ENCODE measurements at places on chromosomes 12 and 14.

DNA sequence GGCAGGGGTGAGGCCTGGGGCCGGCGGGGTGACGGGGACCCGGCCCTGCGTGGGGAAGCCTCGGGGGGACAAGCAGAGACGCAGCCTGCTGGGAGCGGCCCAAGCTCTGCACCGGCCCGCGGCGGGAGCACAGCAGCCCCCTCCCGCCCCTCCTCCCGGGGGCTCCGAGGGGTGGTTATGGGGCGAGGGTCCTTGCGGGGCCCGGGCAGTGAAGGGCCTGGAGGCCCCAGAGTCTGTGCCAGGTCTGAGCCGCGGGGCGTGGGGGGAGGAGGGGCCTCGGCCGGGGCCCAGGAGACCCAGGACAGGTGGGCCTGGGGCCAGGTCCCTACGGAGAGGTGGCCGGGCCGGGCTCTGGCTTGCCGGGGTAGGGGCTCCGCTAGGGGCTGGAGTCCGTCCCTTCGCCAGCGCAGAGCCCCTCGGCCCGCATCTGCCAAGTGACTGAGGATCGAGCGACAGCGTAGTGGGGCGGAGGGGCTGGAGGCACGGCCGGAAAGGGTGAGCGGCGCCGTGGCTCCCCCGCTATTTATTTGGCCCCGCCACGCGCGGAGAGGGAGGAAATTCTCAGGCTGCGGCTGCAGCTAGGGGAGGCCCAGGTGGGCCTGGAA lies 495 bp downstream of the TMEM121 start:
- peak; percentile 40 for DNase-seq

DNA sequence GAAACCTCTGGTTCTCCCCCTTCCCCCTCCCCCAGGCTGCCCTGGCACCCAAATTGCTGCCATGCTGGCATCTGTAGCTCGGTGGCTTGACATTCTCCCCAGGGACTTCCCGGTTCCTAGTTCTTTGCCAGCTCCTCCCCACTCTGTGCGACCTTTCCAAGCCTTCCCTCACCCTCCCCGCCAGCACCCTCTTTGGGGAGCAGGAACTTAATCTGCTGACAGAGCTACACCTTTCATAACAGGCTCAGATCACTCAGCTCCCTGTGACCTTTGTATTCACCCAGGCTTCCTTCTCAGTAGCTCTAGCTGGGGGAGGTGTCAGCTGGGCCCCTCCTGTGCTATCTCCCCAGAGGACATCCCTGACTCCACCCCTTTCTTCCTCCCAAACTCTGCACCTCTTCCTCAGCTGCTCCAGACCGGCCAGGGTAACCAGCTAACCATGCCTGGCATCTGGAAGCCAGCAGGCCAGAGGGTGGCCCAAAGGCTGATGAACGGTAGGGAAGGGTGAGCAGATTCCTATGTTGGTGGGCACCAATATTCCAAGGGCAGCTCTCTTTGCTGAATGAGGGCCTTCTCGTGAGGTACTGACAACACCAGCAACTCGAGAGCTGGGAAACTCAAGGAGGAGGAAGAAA lies 1.8 kb upstream of the COX14 start:
- peak; percentile 49 for DNase-seq

DNA sequence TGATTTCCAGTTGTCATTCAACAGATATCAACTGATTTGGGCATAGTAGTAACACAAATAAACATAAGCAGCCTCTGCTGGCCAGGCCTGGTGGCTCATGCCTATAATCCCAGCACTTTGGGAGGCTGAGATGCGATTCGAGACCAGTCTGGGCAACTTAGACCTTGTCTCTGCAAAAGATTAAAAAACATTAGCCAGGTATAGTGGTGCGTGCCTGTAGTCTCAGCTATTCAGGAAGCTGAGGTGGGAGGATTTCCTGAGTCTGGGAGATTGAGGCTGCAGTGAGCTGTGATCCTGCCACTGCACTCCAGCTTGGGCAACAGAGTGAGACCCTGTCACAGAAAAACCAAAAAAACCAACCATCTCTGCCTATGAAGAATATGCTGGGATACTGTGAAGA lies 7.1 kb downstream of the METAP2 start:
- no peak for DNase-seq

- no peak for DNase-seq
These were observed 8.6 kb upstream of the NID2 start for GRCh38 chr14:52077256-52077979.

GRCh38 chr12:3557791-3558620 lies 67.0 kb downstream of the PRMT8 start:
- DNase-seq = no peak

GRCh38 chr14:87623616-87624015 lies 369.4 kb downstream of the GALC start:
- no peak for DNase-seq

DNA sequence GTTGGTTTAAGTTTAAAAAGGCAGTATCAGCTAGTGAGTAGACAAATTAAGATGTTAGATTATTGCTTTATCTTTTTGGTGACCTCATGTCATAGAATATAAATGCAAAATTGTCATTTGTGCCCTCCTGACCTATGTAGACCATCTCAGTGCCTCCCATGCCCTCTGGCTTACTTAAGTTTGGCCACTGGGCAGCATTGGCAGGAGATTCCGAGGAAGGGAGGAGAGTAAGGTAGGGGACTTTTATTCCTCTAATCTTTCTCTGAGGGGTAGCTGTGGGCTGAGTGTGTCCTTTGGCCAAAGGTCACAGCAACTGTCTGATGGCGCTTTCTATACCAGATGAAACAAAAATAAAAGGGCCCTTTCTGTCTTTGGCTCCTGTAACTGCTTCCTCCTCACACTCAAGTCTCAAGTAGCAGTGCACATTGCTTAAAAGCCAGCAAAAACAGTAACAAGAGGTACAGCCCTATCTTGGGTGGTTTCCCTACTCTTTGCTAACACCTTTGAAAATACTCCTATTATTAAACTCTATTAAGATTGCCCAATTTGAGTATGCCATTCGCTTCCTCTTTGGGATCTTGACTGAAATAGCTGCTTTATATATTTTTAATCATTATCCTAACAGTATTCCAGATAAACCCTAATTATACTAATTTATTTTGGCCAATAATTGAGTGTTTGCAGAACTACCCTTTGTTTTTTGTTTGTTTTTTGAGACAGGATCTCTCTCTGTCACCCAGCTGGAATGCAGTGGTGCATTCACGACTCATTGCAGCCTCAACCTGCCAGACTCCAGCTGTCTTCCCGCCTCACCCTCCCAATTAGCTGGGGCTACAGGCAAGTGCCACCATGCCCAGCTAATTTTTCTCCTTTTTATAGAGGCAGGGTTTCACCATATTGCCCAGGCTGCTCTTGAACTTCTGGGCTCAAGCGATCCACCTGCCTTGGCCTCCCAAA lies 56.5 kb upstream of the KCNH3 start:
- DNase-seq = no peak

DNA sequence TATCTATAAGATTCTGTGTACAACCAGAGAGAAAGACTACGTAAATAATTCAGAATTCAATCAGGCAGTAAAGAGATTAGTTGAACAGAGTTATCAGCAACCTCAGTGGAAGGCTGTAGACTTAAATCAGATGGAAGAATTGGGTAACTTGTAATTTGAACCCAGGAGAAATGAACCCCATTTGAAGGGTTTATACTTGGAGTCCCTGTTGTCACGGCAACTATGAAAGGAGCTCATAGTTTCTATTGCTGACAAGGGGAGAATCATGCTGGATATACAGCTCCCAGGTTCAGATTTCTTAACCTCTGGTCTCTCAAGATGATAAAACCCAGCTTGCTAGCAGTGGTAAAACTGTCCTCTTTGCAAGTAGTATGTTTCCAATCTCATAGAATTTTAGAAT lies 54.4 kb upstream of the BMP4 start:
- no peak for DNase-seq

DNA sequence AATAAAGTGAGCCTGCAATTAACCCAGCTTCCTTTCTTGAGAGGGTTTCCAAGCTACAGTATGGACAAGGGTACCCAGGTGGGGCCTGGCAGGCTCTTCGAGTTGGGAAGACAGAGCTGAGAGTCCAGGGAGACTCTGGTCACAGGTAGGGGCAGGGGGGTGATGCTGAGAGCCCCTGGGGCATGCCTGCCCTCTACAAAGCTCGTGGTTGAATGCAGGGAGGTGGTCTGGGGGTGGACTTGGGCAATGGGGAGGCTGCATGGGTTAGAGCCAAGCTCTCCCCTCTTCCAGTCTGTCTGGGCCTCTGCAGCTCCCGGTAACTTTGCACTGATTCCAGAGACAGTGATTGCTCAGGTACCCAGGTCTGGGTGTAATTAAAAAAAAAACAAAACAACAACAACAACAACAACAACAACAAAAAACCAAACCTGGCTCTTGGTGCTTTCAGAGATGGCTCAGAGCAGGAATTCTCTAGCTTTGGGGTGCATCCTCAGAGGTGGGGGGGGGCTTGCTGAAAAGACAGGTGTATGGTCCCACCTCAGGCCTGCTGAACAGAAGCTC lies 30.8 kb upstream of the PPP2R5C start:
- DNase-seq = no peak

DNA sequence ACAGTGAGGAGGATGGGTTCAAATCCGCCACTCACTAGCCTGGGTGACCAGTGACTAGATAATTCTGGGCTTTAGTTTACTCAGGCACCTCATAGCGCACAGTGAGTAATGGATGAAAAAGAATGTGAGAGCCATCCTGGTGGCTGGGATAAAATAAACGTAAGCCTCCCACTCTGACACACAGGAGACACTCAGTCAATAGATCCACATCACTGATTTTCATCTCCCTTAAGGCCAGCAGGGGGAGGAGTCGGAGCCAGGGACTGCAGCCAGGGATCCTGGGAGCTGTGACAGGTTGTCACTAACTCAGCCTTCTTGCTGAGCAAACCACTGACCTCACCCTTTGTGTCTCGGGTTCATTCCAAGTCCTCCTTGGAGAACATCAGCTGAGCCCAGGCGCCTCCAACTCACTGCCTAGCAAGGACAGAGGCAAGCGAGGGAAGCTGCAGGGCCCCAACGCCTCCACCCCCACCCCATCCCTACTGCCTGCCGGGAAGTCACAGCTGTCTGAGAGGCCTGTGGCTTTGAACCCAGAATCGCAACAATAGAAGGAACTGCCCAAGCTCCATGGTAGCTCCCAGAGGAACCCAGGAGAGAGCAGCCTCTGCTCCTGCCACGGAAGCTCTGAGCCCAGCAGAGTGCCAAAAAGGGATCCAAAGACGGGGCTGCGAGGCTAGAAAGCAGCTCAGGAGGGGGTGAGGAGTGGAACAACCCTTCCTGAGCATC lies 30.7 kb downstream of the PXN start:
- DNase-seq = peak; percentile 90

DNA sequence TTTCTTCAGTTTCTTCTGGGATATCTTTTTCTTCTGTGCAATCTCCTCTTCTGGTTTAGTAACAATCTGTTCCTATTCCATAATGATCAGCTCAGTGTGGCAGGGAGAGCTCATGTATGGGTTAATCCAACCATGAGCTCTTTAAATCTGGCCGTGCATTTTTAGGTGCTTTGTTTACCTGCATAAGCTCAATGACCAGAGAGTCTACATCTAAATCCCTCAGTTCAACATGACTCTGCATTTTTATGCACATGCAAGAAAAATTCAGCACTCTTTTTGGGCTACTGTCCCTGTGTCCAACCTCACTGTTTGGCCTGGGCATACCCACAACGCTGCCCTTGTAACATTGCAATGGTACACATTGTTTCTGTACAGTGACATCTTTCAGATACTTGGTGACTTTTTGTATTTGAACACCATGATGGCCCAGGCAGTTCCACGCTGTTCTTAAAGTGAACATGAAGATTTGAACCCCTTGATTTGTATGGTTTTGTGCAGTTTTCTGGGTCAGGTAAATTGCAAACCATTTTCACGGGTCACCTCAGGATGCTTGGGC lies 243.3 kb upstream of the SRRM4 start:
- DNase-seq = no peak

All from femur (tissue), 1 donor.